Esophagus mucosa (tissue), 1 donor: ENCODE measurements at places on chromosomes 16 and 17. TPM values are rescaled to one million over a fixed set of nuclear protein-coding genes. Genes with fewer than 3 reads are reported as not detected.

- ATAC-seq, result no peak
These were observed 22.6 kb upstream of the ERN1 start for GRCh38 chr17:64152428-64153125.

GRCh38 chr16:27966756-27967155 is 96.8 kb downstream of the GSG1L start:
- ATAC-seq, result no peak

- no peak for ATAC-seq
These were observed 410.0 kb upstream of the HSBP1 start for GRCh38 chr16:83397601-83398291.

- no peak for ATAC-seq
These were observed 344.0 kb downstream of the FOXL1 start for GRCh38 chr16:86922311-86922710.

DNA sequence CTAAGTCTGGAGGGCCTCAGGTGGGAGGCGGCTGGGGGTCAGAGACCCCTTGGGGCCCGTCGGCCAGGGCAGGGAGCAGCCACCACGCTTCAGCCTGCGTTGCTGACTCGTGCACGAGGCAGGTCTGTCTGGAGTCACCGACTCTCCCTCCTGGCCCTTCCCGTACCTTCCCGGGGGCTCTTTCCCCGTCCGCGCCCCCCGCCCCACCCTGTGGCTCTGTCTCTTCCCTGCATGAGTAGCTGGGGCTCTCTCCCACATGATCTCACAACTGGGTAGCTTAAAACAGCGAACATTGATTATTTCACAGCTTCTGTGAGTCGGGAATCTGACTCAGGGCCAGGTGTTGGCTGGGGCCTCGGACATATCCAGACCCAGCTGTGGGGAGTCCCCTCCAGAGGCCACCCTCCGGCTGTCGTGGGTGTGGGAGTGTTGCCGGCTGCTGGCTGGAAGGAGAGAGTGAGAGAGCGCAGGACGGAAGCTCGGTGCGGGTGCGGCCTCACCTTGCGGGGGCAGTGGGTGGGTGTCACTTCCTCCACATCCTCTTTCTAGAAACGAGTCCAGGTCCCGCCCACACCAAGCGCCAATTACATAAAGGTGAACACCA is 17.3 kb downstream of the BAHCC1 start:
- ATAC-seq, result peak; percentile 25

PKD1 gene
- total RNA-seq, result 34.8 TPM

- ATAC-seq, result no peak
These were observed 7.0 kb upstream of the SLC39A11 start for GRCh38 chr17:73099511-73099910.

- no peak for ATAC-seq
These were observed 422.2 kb downstream of the CA10 start for GRCh38 chr17:51736356-51736755.

GRCh38 chr17:10144982-10145381 is 53.4 kb downstream of the GAS7 start:
- ATAC-seq, result no peak

DNA sequence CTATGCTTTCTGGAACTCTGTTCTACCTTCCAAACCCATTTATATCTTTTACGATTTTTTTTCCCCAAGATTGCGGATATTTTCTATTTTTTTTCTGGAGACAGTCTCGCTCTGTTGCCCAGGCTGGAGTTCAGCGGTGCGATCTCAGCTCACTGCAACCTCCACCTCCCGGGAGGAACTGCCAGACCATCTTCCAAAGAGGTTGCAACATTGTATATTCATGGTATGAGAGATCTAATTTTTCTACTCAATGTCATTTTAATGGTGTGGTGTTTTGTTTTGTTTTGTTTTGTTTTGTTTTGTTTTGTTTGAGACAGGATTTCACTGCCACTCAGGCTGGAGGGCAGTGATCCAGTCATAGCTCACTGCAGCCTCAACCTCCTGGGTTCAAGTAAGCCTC is 8.5 kb upstream of the BMERB1 start:
- no peak for ATAC-seq

FAM83G gene
- 47.0 TPM for total RNA-seq

DLX3 gene
- total RNA-seq, result 4.0 TPM

DNA sequence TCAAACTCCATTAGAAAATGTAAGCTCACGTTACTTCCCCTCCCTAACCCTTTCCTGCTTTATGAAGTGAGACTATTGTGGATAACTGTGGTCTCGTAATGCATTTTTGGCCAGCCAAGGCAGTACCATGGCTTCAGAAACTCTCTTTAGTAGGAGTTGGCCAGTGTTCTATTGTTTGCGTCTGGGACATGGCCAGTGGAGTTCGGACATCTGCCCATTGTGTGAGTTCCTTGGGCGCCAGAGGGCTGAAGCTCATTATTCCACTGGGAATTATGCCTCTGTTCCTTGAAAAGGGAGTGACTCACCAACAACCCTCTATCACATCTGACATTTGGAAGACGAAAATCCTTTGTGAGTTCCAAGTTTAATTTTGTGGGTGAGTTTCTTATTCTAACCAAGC is 319.5 kb upstream of the SOX9 start:
- no peak for ATAC-seq

GRCh38 chr17:67821871-67822367 is 3.4 kb upstream of the BPTF start:
- ATAC-seq, result no peak

GPR139 gene
- not detected for total RNA-seq

DNA sequence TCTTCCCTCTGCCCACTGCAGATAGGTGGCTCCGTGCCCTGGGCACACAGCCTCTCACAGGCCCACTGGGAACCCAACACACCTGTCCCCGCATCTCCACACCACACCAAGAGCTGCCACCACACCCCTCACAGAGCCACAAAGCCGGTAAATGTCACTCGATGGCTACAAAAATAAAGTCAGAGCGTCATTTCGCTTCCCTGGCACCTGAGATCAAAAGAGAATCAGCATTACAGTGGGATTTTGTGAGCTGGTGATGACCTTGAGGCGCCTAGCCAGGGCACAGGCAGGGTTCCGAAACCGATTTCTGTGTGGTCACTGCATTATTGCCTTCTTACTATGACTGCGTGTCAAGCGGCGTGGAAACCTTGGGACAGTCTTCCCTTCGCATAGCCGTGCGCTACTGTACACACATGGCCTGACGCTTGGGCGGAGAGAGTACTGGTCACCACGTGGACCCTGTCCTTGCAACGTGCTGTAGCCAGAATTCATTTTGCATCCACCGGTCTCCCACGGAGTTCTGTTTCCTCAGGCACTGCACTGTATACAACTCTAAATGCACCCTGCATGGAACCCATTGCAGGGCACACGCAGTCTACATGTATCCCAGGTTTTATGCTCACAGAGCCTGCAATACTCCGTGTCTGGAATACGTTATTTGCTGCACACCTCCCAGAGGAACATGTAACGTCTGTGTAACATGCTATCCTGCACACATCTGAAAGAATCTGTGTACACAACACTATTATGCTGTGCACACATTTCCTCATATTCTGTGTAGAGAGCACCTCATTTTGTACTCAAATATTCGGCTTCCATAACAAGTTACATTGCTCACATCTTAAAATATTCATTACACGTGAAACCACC is 5.8 kb upstream of the FOXF1 start:
- ATAC-seq, result no peak

TEKT5 gene
- not detected for total RNA-seq

GRCh38 chr16:57995721-57996405 is 4.6 kb downstream of the ZNF319 start:
- ATAC-seq, result no peak

MXRA7 gene
- 32.3 TPM for total RNA-seq

GRCh38 chr17:42676424-42677011 is at the start of gene PLEKHH3:
Gene PLEKHH3 (minus strand): TSS chr17:42676994. CDS start chr17:42676563, 431 bp downstream.
- peak; percentile 0 for ATAC-seq

GRCh38 chr16:4743226-4743878 is 9.0 kb downstream of the DNAAF8 start:
- ATAC-seq, result peak; percentile 88

- no peak for ATAC-seq
These were observed 114.6 kb upstream of the TNRC6C start for GRCh38 chr17:77843896-77844295.

GRCh38 chr17:67051837-67052236 is 7.5 kb downstream of the CACNG1 start:
- ATAC-seq, result no peak

PIK3R6 gene
- 0.16 TPM for total RNA-seq

KRTAP9-4 gene
- not detected for total RNA-seq

CD300H gene
- not detected for total RNA-seq

GRCh38 chr17:28878158-28878910 is 19.2 kb downstream of the FLOT2 start:
- no peak for ATAC-seq

CBX4 gene
- total RNA-seq, result 25.2 TPM

TAC4 gene
- total RNA-seq, result not detected

KRTAP16-1 gene
- total RNA-seq, result not detected

- no peak for ATAC-seq
These were observed 20.1 kb upstream of the HAPSTR1 start for GRCh38 chr16:9071377-9071776.

DNA sequence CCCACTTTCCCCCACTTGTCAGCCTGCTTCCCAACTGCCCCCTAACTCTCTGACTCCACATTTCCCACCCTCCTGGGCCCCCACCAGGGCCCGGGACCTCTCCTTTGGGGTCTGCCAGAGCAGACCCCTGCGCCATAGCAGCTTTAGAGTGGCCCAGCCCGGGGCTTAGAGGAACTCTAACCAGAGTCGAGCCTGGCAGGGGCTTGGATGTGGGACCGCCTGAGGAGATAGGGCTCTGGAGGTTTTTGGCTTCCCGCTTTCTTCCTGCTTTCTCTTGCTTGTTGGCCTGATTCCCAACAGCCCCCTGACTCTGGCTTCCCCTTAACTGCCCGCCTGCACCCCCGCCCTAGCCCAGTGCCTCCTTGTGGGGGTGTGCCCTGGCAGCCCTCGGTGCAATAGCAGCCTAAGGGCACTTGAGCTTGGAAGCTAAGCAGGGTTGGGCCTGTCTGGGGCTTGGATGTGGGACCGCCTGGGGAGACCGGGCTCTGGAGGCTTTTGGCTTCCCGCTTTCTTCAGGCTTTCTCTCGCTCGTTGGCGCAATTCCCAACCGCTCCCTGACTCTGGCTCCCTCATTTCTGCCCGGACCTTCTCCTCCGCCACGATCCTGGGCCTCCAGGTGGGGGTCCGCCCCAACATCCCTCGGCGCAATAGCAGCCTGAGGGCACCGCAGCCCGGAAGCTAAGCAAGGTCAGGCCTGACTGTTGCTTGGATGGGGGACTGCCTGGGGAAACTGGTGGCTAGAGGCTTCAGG is 2292.0 kb downstream of the TP53TG3F start:
- peak; percentile 22 for ATAC-seq

DNA sequence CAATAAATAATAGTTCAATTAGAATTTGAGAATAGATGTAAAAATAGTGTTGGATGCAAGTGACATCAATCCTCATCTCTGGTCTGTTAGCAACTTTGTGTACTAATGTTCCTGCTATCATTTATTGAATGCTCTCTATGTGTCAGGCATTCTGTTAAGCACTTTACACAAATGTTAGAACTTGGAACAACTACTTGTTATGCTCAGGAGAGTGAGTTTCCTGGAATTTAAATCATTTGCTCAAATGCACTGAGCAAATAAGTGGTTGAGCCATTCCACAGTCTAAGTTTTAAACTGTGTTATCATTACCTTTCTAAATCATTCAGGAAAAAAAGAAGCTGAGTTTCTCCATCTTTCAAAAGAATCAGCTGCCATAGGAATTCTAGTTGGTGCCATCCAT is 1327.3 kb upstream of the GOT2 start:
- ATAC-seq, result no peak

DNA sequence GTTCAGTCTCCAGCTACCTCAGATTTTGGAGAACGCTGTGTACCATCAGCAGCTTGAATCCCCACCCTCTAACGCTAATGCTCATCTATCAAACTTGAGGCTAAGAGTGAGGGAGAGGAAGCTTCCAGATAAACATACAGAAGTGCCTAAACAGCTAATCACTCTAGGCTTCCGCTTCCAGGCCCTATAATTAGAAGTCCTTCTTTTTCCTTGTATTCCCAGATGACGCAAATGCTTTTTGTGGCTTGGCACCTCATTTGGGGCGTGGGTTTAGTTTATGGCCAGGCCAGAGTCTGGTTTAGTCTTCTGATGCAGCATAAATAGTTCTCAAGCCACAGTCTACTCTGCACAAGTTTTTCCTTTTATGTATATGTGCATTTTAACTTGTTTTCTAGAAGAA is 263.4 kb downstream of the BCAS3 start:
- ATAC-seq, result no peak

- ATAC-seq, result no peak
These were observed 55.2 kb downstream of the LMF1 start for GRCh38 chr16:915546-915945.

GRCh38 chr17:10357768-10358167 is 15.0 kb downstream of the MYH13 start:
- ATAC-seq, result no peak

NACA2 gene
- total RNA-seq, result not detected

DNA sequence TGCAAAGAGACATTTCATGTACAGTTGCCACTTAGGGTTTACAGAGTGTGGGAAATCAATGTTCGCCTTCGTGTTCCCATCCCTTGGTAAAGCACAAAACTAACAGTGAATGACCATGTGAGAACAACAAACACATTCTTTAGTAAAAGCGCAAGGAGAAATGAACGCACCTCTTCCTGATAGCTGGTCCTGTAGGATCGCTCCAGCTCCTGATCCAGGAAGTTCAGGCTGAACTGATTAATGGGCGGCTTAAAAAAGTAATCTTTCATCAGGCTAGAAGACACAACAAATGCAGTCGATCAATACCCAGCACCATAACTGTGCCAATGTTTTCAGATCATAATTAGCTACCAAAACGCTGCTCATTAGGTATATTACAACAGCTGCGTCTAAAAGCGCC is 108.3 kb upstream of the CREBBP start:
- ATAC-seq, result no peak

DNA sequence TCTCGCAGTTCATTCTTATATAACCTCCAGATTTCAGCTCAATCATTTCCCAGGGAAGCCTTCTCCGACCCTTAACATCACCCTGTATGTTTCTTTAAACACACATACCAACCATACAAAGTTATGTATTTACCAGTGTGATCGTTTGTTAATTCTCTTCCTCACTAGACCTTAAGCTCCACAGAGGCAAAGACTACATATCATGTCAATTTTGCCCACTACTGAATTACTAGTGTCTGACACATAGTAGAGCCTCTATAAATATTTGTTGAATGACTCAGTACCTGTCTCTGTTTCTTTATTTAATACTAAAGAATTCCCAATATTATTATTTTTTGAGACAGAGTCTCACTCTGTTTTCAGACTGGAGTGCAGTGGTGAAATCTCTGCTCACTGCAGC is 137.2 kb downstream of the SHISA9 start:
- no peak for ATAC-seq

- ATAC-seq, result no peak
These were observed 86.2 kb downstream of the HS3ST3B1 start for GRCh38 chr17:14387036-14387435.

GRCh38 chr16:15642557-15643047 is 352 bp downstream of the MARF1 start:
- peak; percentile 62 for ATAC-seq

GRCh38 chr16:19705146-19705501 is 12.9 kb downstream of the KNOP1 start:
- no peak for ATAC-seq

DNA sequence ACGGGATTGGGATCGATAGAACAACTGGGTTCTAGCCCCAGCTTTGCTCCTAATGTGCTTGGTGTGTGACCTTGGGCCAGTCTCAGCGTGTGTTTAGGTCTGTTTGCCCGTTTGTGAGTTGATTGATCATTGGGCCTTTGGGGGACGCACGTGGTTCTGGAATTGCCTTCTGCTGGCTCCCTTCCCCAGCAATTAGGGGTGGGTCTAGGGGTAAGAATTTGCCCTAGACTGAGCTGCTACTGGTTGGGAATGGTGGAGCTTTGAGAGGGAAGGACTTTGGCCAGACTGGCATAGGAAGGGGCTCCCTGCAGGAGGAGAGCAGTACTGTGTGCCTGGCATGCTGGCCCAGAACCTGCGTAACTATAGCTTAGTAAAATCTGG is 1.5 kb downstream of the SPNS2 start:
- ATAC-seq, result no peak
